Activated T-cell treated with anti-CD3 and anti-CD28 coated beads, Interleukin-2, amount 50 U/mL, for 72 hours (primary cell): ENCODE measurements at places on chromosomes 1 and 21. TPM values are rescaled to one million over a fixed set of nuclear protein-coding genes. Genes with fewer than 3 reads are reported as not detected.
A peak's percentile ranks its signal among the peaks of the same experiment; 100 is the strongest.

CNR2 gene
- 0.72 TPM for total RNA-seq

DNA sequence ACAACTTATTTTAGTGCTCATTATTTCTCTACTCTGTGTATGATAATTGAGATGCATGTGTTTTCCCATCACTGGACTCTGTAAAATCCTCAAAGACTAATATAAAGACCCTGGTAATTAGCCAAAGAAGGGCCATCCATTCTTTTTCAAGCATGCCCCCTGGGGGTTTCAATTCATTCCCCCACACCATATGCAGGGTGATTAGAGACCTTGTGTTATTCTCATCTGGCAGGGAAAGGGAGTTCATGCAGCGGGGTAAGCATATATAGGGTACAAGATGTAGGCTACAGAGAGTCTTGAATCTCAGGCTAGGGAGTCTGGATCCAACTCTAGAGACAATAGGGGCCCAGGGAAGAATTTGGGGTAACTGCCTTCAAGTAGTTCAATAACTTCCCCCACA is 166.5 kb downstream of the TNR start:
- H3K36me3 ChIP-seq = no peaks in the 10 kb centered on the region
- no peaks in the 10 kb centered on the region for H3K27me3 ChIP-seq
- peaks cover 4% of the 10 kb centered on the region for H3K4me1 ChIP-seq
- no peak for DNase-seq

GRCh38 chr1:28898405-28898881 is 15.9 kb upstream of the EPB41 start:
- H3K27ac ChIP-seq = no peak overlapping the region
- H3K4me1 ChIP-seq = peaks cover 25% of the 10 kb centered on the region
- no peak overlapping the region for H3K4me3 ChIP-seq

- no peaks in the 10 kb centered on the region for H3K27me3 ChIP-seq
- peak; percentile 48 for DNase-seq
- H3K27ac ChIP-seq = no peak overlapping the region
- no peak overlapping the region for H3K4me3 ChIP-seq
- no peaks in the 10 kb centered on the region for H3K36me3 ChIP-seq
- peaks cover 31% of the 10 kb centered on the region for H3K4me1 ChIP-seq
Measured at GRCh38 chr1:84724128-84724860, 34.0 kb upstream of the SSX2IP start.

DNA sequence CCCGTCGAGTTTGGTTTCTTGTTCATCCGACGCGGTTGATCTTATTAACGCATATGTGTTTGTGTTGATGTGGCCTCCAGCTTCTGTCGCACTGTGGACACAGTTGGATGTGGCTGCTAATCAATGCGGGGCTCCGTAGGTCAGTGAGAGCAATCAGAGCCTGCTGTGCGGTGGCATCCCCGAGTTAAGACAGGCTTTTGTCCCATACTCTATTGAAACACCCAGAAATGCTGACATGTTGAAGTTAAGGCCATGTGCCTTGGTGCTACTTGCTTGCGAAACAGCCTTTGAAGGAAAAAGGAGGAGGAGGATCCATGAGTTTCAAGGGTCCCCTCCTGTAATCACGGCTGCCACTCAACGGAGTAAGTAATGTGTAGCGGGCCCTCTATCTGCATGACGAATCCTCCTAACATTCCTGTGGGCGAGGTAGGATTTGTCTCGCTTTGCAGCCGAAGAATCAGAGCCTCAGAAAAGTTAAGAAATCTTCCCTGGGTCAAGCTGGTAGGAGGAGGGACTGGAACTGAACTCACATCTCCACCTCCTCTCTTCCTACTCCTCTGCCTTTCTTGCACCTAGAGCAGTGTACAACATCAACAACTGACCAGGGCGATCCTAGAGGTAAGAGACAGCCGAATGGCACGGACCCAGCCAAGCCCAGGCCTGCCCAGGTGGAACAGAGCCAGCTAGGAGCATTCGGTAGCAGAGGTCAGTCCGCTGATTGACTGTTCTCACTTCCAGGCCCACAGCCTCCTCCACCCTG is 19.5 kb downstream of the PDE9A start:
- no peak for DNase-seq
- H3K27ac ChIP-seq = no peak overlapping the region
- no peak overlapping the region for H3K4me3 ChIP-seq
- H3K36me3 ChIP-seq = no peaks in the 10 kb centered on the region
- H3K4me1 ChIP-seq = peaks cover 11% of the 10 kb centered on the region

UBXN10 gene
- total RNA-seq = 0.91 TPM

DNA sequence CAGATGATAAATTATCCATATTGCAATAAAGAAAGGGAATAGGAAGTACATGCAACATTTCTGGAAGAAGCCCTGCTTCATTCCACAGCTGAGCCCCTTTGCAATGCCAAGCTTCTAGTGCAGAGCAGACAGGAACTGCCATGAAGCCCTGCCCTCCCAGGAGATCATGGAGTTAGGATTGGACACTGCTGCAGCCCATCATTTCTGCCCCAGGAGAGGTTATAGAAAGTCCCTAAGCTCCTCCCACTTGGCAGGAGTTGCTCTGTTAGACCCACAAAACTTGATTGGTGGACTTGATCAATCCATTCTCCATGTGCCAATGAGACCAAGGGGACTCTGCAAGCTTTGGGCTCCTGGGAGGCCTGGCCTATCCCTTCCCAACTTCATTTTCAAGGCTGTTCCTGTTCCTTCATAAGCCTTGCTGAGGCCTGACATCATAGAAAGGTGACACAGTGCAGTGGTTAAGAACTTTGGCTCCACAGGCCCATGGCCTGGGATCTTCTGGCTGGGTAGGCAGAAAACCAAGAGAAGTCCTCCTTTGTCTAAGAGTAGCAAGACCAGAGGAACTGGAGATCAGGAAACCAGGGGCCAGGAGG is 1.3 kb upstream of the LAPTM5 start:
- peaks cover 99% of the 10 kb centered on the region for H3K4me1 ChIP-seq
- H3K4me3 ChIP-seq = peak overlapping the region; percentile 92
- H3K27me3 ChIP-seq = no peaks in the 10 kb centered on the region
- H3K27ac ChIP-seq = peak overlapping the region; percentile 54
- peak; percentile 55 for DNase-seq

FAM89A gene
- 17.1 TPM for total RNA-seq

DNA sequence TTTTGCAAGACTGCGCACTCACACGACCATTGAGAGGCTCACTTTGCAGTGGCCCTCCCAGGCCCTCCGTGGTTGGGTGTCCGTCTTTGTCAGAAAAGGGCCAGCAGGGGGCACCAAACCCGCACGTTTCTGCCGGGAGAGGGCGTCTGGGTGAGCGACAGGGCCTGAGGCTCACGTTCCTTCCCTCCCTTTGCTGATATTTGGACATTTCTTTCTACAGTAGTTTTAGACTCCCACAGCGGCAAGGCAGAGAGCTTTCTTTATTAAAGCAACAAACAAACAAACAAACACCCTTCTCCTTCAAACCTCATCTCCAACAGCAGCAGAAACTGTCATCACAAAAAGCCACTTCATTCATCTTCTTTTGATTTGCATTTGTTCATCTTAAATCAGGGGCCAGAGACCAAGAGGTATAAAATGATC is 79.2 kb upstream of the WDR26 start:
- no peaks in the 10 kb centered on the region for H3K36me3 ChIP-seq
- H3K4me1 ChIP-seq = peaks cover 19% of the 10 kb centered on the region
- no peak overlapping the region for H3K27ac ChIP-seq
- no peaks in the 10 kb centered on the region for H3K27me3 ChIP-seq

PCBP3 gene
- 20.2 TPM for total RNA-seq

GRCh38 chr1:209305221-209305954 is 278.1 kb upstream of the CAMK1G start:
- DNase-seq = no peak
- H3K4me3 ChIP-seq = no peak overlapping the region
- H3K4me1 ChIP-seq = no peaks in the 10 kb centered on the region
- H3K27me3 ChIP-seq = no peaks in the 10 kb centered on the region
- H3K36me3 ChIP-seq = no peaks in the 10 kb centered on the region

DMRTA2 gene
- not detected for total RNA-seq

GRCh38 chr1:51343624-51344023 is 13.3 kb upstream of the TTC39A start:
- H3K27ac ChIP-seq = no peak overlapping the region
- peaks cover 8% of the 10 kb centered on the region for H3K4me1 ChIP-seq
- DNase-seq = no peak
- no peaks in the 10 kb centered on the region for H3K36me3 ChIP-seq
- no peak overlapping the region for H3K4me3 ChIP-seq

DNA sequence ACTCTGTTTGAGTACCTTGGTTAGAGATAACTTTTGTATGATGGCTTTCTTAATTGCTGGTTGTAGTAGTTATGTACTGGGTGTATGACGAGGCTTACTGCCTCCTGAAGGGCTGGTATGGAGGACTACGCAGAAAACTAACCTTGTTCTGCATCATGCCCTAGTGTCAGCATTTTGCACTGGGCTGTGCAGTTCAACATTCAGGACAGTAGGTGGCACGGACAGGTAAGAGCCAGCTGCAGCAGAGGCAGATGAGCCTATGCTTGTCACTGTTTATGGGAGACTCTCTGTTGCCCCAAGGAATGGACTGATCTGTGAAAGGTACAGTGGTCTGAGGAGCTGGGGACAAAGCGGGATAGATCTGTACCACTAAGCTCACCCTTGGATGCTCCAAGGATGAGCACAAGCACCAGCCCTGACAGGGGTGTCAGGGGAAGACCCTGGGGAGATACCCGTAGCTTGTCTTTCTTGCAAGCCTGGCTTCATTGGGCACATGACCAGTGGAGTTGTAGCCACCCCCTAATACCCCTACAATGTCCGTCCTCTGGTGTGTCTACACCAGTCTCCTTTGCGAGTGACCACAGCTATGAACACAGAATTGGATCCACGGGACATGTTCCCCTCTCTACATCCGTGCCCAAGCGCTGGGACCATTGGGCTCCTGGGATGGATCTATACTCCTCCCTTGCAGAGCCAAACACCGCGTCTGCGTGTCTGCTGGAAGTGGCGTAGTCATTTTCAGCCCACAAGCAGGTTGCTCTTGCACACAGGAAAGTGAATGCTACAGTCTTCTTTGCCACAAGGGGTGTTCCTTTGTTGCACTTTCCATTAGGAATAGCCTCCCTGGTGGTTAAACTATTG is 51.1 kb upstream of the CFHR3 start:
- no peaks in the 10 kb centered on the region for H3K4me1 ChIP-seq
- no peak overlapping the region for H3K27ac ChIP-seq
- H3K36me3 ChIP-seq = no peaks in the 10 kb centered on the region

DNA sequence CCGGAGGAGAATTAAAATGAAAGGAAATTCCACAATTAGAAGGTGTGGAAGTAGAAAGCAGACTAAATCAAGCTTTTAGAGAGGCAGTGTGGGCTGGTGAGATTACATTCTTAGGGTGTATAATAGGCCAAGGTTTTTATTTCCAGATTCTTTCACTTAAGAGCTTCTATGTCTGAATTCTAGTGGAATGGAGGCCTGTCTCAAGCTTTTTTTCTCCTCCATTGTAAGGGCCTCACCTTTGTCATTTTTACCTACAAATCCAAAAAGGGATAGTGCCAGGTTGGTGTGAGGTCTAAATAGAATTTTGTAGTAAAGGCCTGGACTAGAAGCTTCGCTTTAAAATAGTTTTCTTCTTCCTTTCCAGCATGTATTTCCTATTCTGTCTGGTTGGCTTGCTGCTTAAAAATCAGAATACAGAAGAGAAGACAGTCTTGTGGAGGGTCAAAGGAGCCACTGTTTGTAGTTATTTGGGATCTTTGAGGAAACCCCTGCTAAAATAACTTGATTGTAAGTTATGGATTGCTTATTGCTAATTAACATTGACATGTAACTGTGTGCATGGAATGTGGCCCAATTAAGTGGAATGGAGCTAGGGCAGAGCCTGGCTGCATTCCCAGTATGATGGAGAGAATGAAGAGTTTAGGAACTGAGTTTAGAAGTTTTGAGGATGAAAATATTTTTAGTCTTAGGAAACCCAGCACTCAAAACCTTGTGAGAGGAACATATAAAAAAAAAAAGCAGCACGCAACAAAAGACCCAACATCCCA is 162.5 kb upstream of the B3GALT2 start:
- no peak overlapping the region for H3K4me3 ChIP-seq
- no peak overlapping the region for H3K27ac ChIP-seq
- H3K4me1 ChIP-seq = no peaks in the 10 kb centered on the region

KRTAP11-1 gene
- not detected for total RNA-seq

DNA sequence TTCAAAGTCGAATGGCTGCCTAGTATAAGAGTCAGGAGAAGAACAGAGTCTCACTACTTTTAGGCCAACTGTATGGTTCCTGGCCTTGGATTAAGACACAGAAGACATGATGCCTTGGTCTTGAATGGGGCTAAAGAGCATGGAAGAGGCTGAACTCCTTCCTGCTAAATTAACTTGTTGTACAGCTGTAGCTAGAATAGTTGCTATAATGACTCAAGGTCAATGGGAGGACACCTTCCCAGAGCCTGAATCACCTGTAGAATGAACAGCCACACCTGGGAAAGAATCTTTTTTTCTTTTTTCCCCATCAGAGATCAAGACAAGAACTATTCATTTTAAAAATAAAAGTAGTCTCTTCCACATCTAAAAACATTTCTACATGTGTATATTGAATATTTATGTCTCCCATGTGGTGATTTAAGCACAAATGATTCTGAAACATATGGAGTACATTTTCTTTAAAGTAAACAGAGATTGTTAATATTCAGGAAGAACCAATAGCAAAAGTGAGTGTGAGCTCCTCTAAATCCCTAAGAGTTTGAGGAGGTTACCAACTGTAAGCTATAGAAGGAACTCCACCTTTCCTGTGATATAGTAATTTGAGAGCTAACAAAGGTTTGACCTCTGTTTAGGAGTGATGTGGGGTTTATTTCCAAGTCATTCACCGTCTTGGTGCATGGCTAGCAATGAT is 191.3 kb downstream of the TGFB2 start:
- H3K27me3 ChIP-seq = peaks cover 6% of the 10 kb centered on the region
- no peak overlapping the region for H3K27ac ChIP-seq
- no peaks in the 10 kb centered on the region for H3K36me3 ChIP-seq
- no peaks in the 10 kb centered on the region for H3K4me1 ChIP-seq
- DNase-seq = no peak

- H3K4me3 ChIP-seq = no peak overlapping the region
- H3K36me3 ChIP-seq = no peaks in the 10 kb centered on the region
- H3K27me3 ChIP-seq = no peaks in the 10 kb centered on the region
- no peak for DNase-seq
- H3K4me1 ChIP-seq = no peaks in the 10 kb centered on the region
Measured at GRCh38 chr1:116309090-116309870, 63.8 kb upstream of the ATP1A1 start.

- H3K27ac ChIP-seq = no peak overlapping the region
- no peak overlapping the region for H3K4me3 ChIP-seq
- no peaks in the 10 kb centered on the region for H3K27me3 ChIP-seq
- no peaks in the 10 kb centered on the region for H3K36me3 ChIP-seq
Measured at GRCh38 chr1:41713557-41714327, 205.0 kb downstream of the HIVEP3 start.

DNA sequence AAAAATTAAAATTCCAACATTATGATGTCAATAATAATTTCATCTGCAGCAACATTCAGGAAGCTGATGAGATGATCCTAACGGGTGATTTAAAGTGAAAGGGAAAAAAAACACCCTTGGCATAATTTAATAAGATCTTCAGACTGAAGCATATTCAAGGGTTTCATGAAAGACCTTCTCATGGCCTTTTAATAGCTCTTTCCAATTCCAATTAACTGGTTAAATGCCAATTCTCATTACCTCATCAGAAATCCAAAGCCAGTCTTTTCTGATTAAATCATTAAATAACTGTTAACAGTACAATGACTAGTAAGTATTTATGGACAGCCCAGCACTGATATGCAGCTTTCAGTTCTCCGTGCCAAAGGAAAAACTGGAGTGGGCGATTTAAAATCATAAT is 407.5 kb downstream of the SMYD3 start:
- no peak overlapping the region for H3K27ac ChIP-seq
- H3K4me1 ChIP-seq = no peaks in the 10 kb centered on the region
- no peak for DNase-seq
- H3K27me3 ChIP-seq = no peaks in the 10 kb centered on the region
- peaks cover 2% of the 10 kb centered on the region for H3K36me3 ChIP-seq
